ENCODE measurements at places on chromosomes 4 and X. TPM values are rescaled to one million over a fixed set of nuclear protein-coding genes. Genes with fewer than 3 reads are reported as not detected.

- H3K4me3 ChIP-seq: no peak overlapping the region
- H3K36me3 ChIP-seq: no peaks in the 10 kb centered on the region
- DNase-seq: peak; percentile 3
- H3K27ac ChIP-seq: no peak overlapping the region
These were observed 262.5 kb upstream of the NDST3 start for GRCh38 chr4:117771647-117772337.

- no peak overlapping the region for H3K27ac ChIP-seq
- no peaks in the 10 kb centered on the region for H3K27me3 ChIP-seq
- DNase-seq: no peak
- no peaks in the 10 kb centered on the region for H3K4me1 ChIP-seq
- no peaks in the 10 kb centered on the region for H3K36me3 ChIP-seq
These were observed 472.7 kb downstream of the ARAP2 start for GRCh38 chr4:35771571-35771970.

- no peak for DNase-seq
- no peaks in the 10 kb centered on the region for H3K4me1 ChIP-seq
- H3K27me3 ChIP-seq: no peaks in the 10 kb centered on the region
- H3K27ac ChIP-seq: no peak overlapping the region
- no peak overlapping the region for H3K4me3 ChIP-seq
These were observed 382.3 kb upstream of the EMCN start for GRCh38 chr4:100900134-100900533.

- H3K27ac ChIP-seq: no peak overlapping the region
- H3K4me1 ChIP-seq: no peaks in the 10 kb centered on the region
- H3K27me3 ChIP-seq: no peaks in the 10 kb centered on the region
- no peaks in the 10 kb centered on the region for H3K36me3 ChIP-seq
- H3K4me3 ChIP-seq: no peak overlapping the region
These were observed 407.1 kb downstream of the ADAM29 start for GRCh38 chr4:175325230-175325629.

GRCh38 chr4:147836807-147837206 is 104.9 kb downstream of the ARHGAP10 start:
- H3K36me3 ChIP-seq: peaks cover 4% of the 10 kb centered on the region
- H3K27me3 ChIP-seq: no peaks in the 10 kb centered on the region
- no peak for DNase-seq
- H3K4me1 ChIP-seq: peaks cover 5% of the 10 kb centered on the region
- H3K27ac ChIP-seq: no peak overlapping the region

- no peak for DNase-seq
- H3K4me1 ChIP-seq: no peaks in the 10 kb centered on the region
- H3K27me3 ChIP-seq: no peaks in the 10 kb centered on the region
- no peak overlapping the region for H3K27ac ChIP-seq
These were observed 24.8 kb downstream of the ARMCX5 start for GRCh38 chrX:102624105-102624504.

GRCh38 chr4:31204874-31205273 is 484.7 kb downstream of the PCDH7 start:
- H3K4me1 ChIP-seq: no peaks in the 10 kb centered on the region
- no peaks in the 10 kb centered on the region for H3K36me3 ChIP-seq

Gene ODAPH
- total RNA-seq: not detected

- H3K36me3 ChIP-seq: peaks cover 62% of the 10 kb centered on the region
- H3K4me1 ChIP-seq: no peaks in the 10 kb centered on the region
- no peaks in the 10 kb centered on the region for H3K27me3 ChIP-seq
- DNase-seq: peak; percentile 91
These were observed 789 bp upstream of the DDX3X start for GRCh38 chrX:41333003-41333743.

- peaks cover 13% of the 10 kb centered on the region for H3K36me3 ChIP-seq
- H3K4me1 ChIP-seq: peaks cover 8% of the 10 kb centered on the region
- H3K27me3 ChIP-seq: no peaks in the 10 kb centered on the region
- H3K4me3 ChIP-seq: no peak overlapping the region
These were observed 103.7 kb upstream of the TENM3 start for GRCh38 chr4:182139491-182139890.

DNA sequence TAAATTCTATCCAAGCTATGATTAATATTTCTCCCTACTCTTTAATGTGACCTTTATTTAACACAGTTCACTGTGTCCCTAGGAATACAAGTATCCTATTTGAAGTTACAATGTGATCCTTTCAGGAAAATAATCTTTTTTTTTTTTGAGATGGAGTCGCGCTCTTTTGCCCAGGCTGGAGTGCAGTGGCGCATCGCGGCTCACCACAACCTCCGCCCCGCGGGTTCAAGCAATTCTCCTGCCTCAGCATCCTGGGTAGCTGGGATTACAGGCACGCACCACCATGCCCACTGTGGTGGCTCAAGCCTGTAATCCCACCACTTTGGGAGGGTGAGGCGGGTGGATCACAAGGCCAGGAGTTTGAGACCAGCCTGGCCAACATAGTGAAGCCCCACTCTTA is 21.9 kb downstream of the TBCK start:
- H3K36me3 ChIP-seq: no peaks in the 10 kb centered on the region
- no peak for DNase-seq
- H3K27ac ChIP-seq: no peak overlapping the region
- H3K4me3 ChIP-seq: no peak overlapping the region
- peaks cover 11% of the 10 kb centered on the region for H3K4me1 ChIP-seq

Gene P2RY4
- total RNA-seq: not detected

DNA sequence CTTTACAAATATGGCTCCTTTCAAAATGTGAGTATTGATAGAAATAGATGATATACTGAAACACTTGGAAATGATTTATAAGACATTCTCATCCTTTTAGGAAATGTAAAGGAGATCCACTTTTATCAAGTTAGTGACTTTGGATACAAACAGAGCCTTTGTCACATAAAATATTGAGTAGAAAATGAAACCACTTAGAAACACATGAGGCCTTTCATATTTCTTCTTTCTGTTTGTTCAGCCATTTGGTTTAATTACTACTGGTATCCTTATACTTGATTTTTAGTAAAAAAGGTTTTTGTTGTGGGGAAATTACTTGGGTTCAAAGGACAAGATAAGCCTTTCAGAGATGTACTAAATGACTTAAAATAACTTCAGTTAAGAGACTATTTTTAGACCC is 4.1 kb downstream of the STOX2 start:
- no peak for DNase-seq
- H3K27me3 ChIP-seq: no peaks in the 10 kb centered on the region
- H3K4me3 ChIP-seq: no peak overlapping the region
- H3K4me1 ChIP-seq: no peaks in the 10 kb centered on the region
- H3K27ac ChIP-seq: no peak overlapping the region
- peaks cover 27% of the 10 kb centered on the region for H3K36me3 ChIP-seq

DNA sequence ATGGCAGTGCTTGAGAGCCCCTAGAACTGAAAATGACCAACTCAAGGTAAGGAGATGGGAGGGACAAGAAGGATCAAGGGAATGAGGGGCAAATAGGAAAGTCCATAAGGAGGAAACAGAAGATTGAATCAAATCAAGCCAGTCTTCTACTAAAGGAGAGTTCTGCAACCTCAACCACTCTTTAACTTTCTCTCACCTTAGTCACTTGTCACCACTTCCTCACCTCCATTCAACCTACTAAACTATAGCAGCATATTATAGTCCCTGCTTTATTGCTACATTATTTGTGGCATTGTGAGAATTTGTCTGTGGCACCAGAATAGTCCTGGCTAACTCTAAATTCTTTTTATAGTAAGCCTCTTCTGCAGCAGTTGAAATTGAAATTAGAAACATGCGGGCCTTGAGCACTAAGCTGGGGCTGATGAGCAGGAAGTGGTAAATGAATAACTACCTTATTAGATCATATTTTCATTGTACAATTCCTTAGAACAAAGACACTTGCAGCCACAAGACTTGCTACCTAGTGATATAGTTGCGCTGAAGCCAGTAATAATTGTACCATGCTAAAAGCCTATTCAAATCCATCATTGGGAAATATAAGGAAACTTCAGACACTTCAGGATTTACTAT is 336.9 kb downstream of the ZNF674 start:
- peaks cover 5% of the 10 kb centered on the region for H3K36me3 ChIP-seq
- peak overlapping the region; percentile 63 for H3K27ac ChIP-seq
- no peaks in the 10 kb centered on the region for H3K27me3 ChIP-seq
- peak; percentile 8 for DNase-seq

Gene PRRG1
- total RNA-seq: 26.1 TPM

Gene UNC5C
- not detected for total RNA-seq
